Esophagus squamous epithelium (tissue), 5 donors: ENCODE measurements at places on chromosomes 7 and 10.

- DNase-seq: no peak
These were observed 160.5 kb upstream of the PRSS58 start for GRCh38 chr7:142418326-142418725.

- no peak for DNase-seq
These were observed 145.4 kb downstream of the ARHGAP22 start for GRCh38 chr10:48459270-48460150.

GRCh38 chr10:108000365-108000764 is 835.9 kb upstream of the SORCS1 start:
- no peak for DNase-seq

DNA sequence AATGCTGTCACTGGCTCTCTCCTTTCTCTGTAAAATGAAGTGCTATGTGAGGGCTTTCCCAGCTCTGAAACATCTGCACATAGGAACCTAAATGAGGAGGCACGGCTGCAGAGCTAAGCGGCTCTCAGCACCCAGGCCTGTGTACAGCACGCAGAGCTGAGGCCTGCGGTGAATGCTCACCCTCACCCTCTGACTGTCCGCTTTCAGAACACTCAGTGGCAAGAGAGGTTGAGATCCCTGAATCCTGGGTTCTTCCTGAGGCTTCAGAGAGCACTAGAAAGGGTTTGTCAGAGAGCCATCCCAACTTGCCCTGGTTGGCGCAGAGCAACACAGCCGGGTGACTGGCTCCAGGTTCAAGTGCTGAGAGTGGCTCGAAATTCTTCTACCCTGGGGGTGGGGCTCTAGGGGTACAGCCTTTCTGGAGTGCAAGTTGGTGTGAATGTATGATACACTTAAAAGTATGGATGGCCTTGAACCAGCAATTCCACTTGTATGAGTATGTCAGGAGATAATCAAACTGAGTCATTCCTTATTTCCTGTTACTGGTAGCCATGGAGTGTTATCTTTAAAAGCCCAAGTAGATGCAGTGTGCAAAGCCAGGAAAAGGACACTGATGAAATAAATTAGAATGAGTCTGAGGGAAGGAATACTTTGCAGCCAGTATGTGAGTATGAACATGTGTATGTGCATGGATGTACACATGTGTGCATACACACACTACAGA is 1.7 kb upstream of the CCDC201 start:
- no peak for DNase-seq

DNA sequence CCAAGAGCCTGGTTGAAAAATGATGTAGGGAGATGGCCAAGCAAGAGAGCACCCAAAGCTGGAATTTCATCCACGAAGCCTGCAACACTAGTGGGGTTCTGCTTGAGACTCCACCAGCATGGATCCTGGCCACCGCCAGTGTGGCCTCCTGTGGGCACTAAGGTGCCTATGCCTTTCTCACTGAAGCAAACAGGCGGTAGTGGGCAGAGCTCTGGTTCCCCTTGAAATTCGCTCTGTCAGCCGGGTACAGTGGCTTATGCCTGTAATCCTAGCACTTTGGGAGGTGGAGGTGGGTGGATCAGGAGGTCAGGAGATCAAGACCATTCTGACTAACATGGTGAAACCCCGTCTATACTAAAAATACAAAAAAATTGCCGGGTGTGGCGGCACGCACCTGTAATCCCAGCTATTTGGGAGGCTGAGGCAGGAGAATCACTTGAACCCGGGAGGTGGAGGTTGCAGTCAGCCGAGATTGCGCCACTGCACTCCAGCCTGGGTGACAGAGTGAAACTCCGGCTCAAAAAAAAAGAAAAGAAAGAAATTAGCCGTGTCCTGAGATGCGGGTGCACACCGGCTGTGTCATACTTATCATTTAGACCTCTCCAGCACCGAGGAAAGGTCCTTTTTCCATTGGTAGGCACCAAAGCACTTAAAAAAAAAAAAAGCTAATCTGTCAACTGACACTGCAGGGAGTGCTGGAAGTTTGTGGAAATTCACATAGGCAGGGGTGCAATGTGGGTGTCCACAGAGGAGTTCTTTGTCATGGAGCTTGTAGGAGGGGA is 28.3 kb downstream of the CCM2 start:
- DNase-seq: no peak

DNA sequence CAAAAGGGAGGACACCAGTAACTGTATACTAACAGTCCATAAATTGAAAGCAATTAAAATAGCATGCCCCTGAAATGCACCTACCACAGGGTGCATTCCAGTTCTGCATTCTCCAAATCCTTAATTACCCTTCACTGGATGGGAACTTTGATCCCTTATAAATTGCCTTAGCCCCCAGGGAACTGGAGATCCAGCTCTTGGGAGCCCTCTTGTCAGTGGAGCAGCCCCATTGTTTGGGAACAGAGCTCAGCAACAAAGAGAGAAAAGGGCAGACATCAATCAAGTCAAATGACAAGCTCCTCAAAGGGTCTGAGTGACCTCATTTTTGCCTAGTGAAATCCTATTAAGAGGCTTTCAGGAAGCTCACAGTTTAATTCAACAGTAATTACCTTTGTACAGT is 472.6 kb downstream of the XPNPEP1 start:
- no peak for DNase-seq

- no peak for DNase-seq
These were observed 193.6 kb downstream of the JCAD start for GRCh38 chr10:29865700-29866355.

DNA sequence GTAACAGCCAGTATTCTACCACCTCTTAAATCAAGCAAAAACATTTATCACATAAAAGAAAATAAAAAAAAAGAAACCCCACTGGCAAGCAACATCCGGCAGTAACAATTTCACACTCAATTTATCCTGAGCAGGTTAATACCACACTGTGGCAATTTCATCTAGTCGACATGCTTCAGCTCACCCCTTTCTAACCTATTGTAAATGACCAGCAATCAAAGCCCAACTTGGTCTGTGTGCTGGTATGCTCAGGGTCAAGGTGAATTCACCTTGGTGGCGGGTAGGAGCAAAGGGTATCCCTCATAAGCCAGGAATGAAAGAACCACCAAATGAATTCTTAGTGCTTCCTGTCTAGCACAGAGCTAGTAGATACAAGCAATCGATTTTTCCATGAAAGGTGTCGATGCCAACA is 109.1 kb upstream of the AFAP1L2 start:
- no peak for DNase-seq

GRCh38 chr7:74604326-74605020 is 53.0 kb upstream of the GTF2I start:
- DNase-seq: no peak

DNA sequence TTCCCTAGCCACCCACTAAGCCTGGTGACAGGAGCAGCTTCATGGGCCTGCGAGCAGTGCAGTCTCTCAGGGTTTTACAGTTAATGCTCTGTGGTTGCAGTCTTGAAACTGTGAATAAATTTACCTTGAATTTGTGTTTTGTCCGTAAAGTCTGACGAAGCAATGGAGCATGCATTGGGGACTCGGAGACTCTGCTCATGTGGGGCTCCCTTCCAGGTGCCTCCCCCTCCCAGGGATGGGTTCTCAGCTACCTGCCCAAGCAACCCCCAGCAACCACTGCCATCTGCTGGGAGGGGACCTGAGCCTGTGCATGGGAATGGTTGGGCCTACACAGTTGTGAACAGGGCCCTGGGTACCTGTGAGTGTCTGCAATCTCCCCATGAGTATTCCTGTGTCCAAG is 36.3 kb upstream of the IKZF1 start:
- DNase-seq: no peak

DNA sequence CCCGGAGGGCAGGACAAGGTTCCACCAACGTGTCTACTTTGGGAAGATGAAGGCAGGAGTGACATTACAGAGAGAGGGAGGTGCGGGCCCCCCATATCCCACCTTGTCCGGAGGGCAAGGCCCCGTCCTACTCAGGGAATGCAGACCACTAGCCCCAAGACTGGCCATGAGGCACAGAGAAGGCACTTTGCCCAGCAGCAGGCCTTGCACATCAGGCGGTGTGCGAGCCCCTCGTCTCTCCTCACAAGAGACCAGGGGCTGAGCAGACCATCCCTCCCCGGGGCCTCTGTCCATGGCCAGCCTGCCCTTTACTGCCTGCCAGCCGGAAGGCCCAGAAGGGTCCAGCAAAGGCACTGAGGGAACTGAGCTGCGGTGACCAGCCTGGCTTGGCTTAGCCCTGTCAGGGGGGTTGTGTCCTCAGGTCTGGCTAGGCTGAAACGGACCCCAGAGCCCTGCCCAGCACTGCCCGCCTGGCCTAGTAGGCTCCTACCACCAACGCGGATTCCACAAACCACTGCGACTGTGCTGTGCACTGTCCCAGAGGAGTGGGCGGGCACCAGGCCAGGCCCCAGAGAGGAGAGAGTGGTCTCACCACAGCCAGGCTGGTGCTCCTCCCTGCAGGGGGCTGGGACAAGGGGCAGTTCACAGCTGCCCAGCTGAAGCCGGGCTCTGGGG is 16.7 kb downstream of the CAMK2B start:
- DNase-seq: no peak

GRCh38 chr7:85162721-85163120 is 24.1 kb downstream of the SEMA3D start:
- DNase-seq: no peak

DNA sequence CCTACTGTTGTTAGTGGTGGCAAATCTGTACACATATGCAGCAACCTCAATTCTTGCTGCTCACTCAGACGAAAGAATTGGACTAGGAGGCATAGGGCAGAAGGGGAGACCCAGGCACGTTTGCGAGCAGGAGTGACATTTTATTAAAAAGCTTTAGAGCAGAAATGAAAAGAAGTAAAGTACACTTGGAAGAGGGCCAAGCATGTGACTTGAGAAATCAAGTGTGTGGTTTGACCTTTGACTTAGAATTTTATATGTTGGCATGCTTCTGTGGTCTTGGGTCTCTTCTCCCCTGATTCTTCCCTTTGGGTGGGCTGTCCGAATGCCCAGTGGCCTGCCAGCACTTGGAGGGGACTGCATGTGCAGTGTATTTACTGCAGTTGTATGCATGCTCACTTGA is 205.5 kb upstream of the SEMA3D start:
- DNase-seq: no peak

- no peak for DNase-seq
These were observed 4.1 kb downstream of the VAX1 start for GRCh38 chr10:117134056-117134305.
